Colonic mucosa (tissue), 4 donors: ENCODE measurements at places on chromosomes 16 and 17. TPM values are rescaled to one million over a fixed set of nuclear protein-coding genes. Genes with fewer than 3 reads are reported as not detected.

Gene SDR42E2
- total RNA-seq, result not detected

Gene NUPR1
- total RNA-seq, result 87.0 TPM

- DNase-seq, result no peak
Measured at GRCh38 chr16:29668267-29668666, 5.2 kb downstream of the SPN start.

DNA sequence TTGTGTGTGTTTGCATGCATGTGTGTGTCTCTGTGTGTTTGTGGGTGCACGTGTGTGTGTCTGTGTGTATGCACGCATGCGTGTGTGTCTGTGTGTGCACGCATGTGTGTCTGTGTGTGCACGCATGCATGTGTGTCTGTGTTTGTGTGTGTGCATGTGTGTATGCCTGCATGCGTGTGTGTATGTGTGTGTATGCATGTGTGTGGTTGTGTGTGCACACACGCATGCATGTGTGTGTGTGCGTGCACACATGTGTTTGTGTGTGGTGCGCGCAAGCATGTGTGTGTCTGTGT is 239.9 kb upstream of the TNRC6C start:
- DNase-seq, result no peak

DNA sequence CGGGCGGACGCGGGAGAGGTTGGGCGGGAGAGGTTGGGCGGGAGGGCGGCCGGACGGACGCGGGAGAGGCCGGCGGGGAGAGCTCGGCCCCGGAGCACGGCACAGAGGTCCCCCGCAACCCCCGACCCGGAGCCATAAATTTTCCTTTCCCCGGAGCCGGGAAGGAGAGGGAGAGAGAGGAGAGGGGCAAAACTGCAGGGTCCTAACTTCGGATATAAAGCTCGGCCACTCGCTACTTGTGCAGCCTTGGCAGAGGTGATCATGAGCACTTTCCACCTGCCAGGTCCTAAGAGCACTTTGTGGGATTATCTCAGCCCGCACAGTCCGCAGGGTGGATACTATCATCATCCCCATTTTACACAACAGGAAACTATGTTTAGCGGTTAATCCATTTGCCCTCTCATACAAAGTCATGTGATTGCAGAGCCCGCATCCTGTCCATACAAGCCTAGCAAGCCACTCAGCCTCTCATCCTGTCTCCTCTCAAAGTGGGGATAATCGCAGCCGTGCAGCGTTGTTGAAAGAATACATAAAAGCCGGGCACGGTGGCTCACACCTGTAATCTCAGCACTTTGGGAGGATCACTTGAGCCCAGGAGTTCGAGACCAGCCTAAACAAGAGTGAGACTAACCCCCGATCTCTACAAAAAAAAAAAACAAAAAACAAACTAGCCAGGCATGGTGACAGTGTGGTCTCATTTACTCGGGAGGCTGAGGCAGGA is 780 bp upstream of the DCAKD start:
- DNase-seq, result peak; percentile 55

GRCh38 chr17:614653-615546 is 99.7 kb downstream of the VPS53 start:
- no peak for DNase-seq
